NCI-H146 (cell line): ENCODE measurements at places on chromosomes 3 and 15.

- no peak for DNase-seq
Observed at GRCh38 chr3:55597641-55598040, 110.5 kb upstream of the WNT5A start.

GRCh38 chr15:63080634-63081250, 38.2 kb downstream of the TPM1 start:
- no peak for DNase-seq

GRCh38 chr15:95291898-95292472, 1038.5 kb upstream of the NR2F2 start:
- DNase-seq: peak; percentile 36

- DNase-seq: no peak
Observed at GRCh38 chr3:80017369-80017768, 249.6 kb upstream of the ROBO1 start.

DNA sequence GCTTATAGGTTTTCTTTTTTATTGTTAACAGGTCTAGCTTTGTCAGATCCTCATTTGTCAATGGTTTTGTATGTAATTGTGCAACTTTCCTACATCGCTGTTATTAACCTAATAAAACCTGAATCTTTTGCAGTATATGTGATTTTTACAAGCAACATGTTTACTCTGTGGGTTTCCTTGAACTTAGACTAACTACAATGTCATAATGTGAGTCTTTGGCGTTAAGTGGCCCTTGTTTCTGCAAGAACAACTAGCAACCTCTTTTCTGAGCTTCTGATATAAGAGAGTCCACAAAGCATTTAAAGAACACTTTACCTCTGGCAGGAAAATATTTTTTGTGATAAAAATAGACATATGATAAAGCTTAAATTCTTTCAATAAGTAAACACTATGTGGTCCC, 230.3 kb upstream of the CFAP20DC start:
- no peak for DNase-seq

- DNase-seq: no peak
Observed at GRCh38 chr3:42057561-42058211, 33.5 kb upstream of the TRAK1 start.

DNA sequence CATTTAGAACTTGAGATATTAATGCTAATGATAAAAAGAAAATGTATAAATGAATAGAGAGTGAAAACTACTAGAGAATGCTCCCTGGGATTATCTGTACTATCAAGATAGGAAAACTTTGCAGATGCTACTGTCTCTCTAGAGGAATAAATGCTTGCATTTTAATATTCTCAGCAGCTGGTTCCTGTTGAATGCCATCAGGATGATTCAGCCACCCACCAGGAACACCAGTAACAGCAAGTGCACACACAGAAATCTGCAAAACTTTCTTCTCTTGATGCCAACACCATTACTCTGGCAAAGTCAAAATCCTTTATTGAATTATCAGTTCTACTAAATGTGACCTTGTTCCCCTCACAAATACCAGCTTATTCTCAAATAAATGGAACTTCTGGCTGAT, 148.4 kb downstream of the TIGIT start:
- DNase-seq: no peak

DNA sequence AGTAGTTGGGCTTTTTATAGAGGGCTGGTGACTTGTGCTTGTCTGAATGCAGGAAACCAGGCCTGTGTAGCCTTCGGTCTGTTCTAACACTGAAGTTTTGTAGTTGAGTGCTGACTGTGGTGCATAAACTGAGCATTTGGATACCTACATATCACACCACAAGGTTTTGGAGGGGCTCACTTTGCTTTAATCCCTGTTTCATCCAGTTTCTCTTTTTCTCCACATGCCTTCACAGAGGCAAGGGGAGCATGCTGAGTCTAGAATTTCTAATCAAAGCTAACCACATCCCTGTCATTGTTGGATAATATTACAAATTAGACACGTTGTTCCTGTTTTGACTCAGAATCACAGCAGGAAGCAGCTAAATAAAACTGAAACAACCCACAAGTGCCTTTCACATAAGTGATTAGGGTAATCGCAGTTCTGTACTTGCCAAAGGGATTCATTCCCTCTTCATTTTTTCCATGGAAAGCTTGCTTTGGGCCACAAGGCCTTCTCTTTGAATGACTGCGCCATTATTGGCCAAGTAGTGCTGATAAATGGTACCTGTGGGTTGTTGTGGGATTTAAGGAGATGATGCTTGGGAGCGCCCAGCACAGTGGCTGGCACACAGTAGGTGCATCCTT, 48.9 kb downstream of the TGFBR2 start:
- peak; percentile 14 for DNase-seq

- no peak for DNase-seq
Observed at GRCh38 chr3:73719413-73719851, 94.7 kb upstream of the PDZRN3 start.

GRCh38 chr3:162332344-162332743, 835.7 kb downstream of the OTOL1 start:
- DNase-seq: no peak

DNA sequence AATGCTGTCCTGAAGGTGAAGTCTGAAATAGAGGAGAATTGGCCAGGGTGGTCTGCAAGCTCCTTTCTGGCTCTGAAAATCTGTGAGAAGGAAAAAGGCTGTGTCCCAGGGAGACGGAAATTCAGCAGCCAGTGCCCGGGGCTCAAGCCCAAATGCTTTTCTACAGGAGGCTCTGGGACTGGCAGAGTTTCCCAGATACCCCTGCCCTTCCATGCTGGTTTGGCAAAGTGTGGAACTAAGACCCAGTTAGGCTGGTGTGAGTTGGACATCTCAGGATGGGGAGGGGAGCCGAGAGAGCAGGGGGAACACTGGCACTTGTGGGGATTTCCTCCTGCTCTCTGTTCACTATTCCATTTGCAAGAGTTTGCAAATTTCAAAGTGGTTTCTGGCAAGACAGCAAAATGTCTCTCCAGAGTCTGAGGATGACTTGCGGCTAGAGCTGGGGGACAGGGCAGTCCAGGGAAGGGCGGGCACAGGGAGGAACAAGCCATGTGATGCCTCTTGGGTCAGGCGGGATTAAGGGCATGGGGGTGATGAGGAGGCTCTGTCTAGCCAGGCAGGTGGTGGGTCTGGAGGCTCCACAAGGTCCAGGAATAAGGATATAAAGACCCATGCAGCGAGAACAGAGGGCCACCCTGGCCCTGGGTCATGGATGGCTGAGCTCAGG, 152.3 kb downstream of the RAB11A start:
- no peak for DNase-seq

DNA sequence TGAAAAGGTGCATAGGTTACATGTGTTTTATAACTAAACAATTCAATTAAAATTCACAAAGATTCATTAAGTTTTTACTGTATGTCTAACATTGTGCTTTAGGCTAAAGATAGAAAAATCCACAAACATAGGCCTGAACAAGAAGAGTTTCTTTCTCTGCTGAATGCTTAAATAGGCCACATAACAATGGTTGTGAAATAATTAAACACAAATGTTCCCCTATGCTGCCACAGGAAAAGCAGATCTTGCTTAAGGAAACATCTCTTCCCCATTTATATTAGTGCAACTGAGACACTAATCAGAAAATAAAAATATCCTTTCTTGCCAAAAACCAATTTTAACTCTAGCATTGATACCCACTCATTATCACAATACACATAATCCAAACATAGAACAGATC, 725.4 kb upstream of the DPPA4 start:
- DNase-seq: no peak

DNA sequence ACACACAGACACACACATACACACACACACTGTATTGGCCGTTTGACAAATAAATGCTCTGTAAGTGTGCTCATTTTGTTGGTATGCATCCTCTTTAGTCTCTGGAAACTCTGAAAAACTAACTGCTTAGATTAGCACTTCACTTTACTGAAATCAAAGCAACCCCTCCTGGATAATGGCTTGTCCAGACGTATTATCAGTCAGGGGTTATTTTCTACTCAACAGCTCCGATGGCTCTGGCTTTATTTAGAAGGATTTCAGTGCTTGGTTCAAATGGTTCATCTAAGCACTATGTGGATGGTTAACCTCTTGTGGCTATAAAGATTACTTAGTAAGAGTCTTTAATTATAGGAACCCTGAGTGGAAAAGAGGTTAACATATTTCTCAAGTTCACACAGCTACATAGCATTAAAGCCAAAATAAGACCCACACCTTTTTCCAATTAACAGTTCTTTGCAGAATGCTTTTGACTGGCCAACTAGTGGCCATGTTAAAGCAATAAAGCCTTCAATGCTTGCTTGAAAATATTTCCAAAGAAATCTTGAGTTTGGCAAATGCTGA, 516.1 kb upstream of the NAALADL2 start:
- DNase-seq: no peak

DNA sequence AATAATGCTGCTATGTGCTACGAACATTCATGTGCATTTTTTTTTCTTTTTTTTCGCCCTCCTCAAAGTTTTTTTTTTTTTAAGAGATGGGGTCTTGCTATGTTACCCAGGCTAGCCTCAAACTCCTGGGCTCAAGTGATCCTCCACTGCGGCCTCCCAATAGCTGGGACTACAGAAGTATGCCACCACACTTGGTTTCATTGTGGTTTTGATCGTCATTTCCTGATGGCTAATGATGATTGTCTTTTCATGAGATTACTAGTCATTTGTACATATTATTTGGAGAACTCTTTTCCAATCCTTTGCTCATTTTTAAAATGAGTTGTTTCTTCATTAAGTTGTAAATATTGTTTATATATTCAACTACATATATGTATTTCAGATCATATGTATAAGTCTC, 48.8 kb downstream of the FBXO22 start:
- no peak for DNase-seq

GRCh38 chr3:67691207-67691606, 36.8 kb upstream of the SUCLG2 start:
- no peak for DNase-seq

GRCh38 chr3:111810909-111811308, 48.2 kb upstream of the PHLDB2 start:
- DNase-seq: no peak

- DNase-seq: peak; percentile 16
Observed at GRCh38 chr15:74170875-74171578, 2.5 kb upstream of the ISLR start.

GRCh38 chr3:38318766-38319671, 27.6 kb upstream of the XYLB start:
- no peak for DNase-seq

- no peak for DNase-seq
Observed at GRCh38 chr15:61155741-61156700, 73.1 kb downstream of the RORA start.

DNA sequence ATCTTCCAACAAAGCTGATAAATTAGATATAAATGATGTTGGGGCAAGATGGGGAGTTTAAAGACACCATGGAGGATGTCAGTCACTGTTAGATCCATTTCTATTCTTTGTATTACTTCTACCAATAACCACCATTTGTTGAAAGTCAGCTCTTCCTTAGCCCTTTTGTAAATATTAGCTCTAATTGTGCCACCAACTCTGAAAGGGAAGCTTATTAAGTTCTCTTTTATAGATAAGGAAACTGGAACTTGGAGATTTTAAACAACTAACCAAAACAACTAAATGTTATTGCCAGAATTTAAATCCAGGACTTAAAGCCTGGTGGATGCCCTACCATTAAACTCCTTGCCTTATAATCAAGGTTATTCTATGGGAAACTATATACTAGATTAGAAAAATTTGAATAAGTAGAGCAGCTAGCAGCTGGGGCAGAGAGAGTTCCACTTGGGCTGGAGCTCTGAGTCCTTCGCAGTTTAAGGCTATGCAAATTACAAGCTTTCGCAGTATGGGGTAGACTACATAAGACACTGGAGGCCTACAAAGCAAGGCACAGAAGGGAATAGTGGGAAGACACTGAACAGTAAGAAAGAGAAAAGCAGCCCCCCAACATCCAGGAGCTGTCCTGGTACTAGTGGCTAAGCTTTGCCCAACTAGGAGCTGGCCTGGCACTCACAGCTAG, 52.6 kb downstream of the TM4SF18 start:
- DNase-seq: no peak

DNA sequence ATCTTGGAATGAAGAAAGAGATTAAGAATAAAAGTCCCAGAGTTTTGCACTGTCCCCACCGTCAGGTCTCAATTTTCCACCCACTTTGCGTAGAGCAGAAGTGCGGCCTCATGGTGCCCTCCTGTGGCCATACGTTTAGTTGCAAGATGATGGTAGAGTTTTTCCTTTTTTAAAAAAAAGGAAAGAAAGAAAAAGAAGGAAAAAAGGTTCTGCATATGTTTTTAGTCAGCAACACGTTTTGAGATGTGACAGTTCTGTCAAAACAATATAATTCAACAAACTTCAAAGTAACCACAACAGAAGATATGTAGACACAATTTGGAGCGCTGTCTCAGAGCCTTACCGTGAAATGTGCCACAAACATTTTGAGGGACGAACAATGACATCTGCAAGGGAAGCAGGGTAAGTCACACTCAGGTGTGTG, 24.6 kb downstream of the EBLN2 start:
- DNase-seq: peak; percentile 4

- no peak for DNase-seq
Observed at GRCh38 chr3:56789076-56789475, 12.7 kb downstream of the ARHGEF3 start.

GRCh38 chr15:97995881-97996603, 35.5 kb downstream of the ARRDC4 start:
- peak; percentile 76 for DNase-seq

- DNase-seq: no peak
Observed at GRCh38 chr3:172260381-172260780, 187.9 kb downstream of the GHSR start.

DNA sequence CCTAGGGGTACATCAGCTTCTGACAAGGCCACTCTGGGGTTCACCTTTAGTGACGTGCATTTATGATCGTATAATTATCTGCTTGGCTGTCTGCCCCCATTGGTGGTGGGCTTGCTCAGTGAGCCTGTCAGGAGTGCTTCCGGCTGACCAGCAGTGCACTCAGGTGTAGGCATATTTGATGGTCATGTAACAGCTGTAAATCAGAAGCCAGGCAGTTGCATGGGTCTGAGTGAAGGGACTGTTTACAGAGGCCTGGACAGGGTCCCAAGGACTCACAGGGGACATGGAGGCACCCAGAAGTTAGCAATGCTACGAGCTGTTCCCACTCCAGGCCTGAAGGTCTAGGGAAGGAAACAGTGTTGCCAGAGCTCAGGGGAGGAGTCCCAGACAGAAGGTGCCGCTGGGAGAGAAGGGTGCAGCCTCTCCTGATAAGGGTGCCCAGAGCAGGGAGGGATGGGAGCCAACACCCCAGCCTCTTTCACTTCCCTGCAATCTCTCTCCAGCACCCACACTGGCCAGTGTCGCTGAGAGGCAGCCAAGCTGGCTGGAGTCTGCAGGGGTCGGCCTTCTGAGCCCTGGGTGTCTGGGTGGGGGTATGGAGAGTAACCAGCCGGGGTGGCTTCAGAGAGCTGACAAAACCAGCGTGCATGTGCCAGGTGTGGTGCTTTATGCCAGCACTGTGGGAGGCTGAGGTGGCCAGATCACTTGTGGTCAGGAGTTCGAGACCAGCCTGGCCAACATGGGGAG, 61.3 kb upstream of the PRR23E start:
- DNase-seq: no peak
